ENCODE measurements at places on chromosomes 1 and 21. TPM values are rescaled to one million over a fixed set of nuclear protein-coding genes. Genes with fewer than 3 reads are reported as not detected.

The CELA2A gene
- not detected for total RNA-seq

The TRIM33 gene
- total RNA-seq = 58.6 TPM

The TMCC2 gene
- 3.9 TPM for total RNA-seq

The C4BPA gene
- not detected for total RNA-seq

The POTED gene
- total RNA-seq = not detected

The HSPB7 gene
- total RNA-seq = not detected

The PLA2G2D gene
- not detected for total RNA-seq

The SFN gene
- 0.47 TPM for total RNA-seq

The PRAMEF5 gene
- not detected for total RNA-seq

The SIM2 gene
- total RNA-seq = not detected

The RNF220 gene
- 129 TPM for total RNA-seq

The LMOD1 gene
- total RNA-seq = not detected

The GSTM4 gene
- total RNA-seq = 3.8 TPM

The TTC22 gene
- total RNA-seq = 10.8 TPM

The C1QB gene
- total RNA-seq = not detected

The LAPTM5 gene
- 565 TPM for total RNA-seq

The BLZF1 gene
- total RNA-seq = 17.5 TPM

The SYCP1 gene
- total RNA-seq = not detected

The IVL gene
- total RNA-seq = not detected

The NIBAN1 gene
- total RNA-seq = 1.6 TPM

The SSR2 gene
- total RNA-seq = 218 TPM

The ADAMTS5 gene
- total RNA-seq = not detected

The DTL gene
- total RNA-seq = 0.60 TPM

The S100B gene
- 73.5 TPM for total RNA-seq

The KCNA3 gene
- total RNA-seq = 78.7 TPM

The TFF1 gene
- not detected for total RNA-seq

The S100A3 gene
- not detected for total RNA-seq

Data from naive thymus-derived CD8-positive, alpha-beta T cell (primary cell).